SW 1271 (cell line): ENCODE measurements at places on chromosomes 5 and 9.

DNA sequence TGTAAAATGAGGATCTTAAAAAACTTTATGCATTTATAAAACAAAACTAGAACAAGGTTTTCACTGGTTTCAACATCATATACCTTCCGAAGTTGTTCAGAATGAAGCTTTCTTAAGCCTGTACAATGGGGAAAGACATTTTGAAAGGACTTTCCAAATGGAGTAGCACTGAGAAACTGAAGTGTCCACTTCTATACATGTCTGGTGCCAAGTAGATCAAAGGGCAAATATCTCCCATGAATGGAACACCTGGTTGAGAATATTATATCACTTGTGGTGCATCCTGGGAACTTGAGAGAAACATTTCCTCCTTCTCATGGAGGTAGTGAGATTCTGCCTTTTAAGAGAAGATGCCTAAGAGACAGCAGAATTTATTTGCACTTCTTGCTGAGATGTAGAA is 182.1 kb upstream of the ACTBL2 start:
- no peak for DNase-seq

DNA sequence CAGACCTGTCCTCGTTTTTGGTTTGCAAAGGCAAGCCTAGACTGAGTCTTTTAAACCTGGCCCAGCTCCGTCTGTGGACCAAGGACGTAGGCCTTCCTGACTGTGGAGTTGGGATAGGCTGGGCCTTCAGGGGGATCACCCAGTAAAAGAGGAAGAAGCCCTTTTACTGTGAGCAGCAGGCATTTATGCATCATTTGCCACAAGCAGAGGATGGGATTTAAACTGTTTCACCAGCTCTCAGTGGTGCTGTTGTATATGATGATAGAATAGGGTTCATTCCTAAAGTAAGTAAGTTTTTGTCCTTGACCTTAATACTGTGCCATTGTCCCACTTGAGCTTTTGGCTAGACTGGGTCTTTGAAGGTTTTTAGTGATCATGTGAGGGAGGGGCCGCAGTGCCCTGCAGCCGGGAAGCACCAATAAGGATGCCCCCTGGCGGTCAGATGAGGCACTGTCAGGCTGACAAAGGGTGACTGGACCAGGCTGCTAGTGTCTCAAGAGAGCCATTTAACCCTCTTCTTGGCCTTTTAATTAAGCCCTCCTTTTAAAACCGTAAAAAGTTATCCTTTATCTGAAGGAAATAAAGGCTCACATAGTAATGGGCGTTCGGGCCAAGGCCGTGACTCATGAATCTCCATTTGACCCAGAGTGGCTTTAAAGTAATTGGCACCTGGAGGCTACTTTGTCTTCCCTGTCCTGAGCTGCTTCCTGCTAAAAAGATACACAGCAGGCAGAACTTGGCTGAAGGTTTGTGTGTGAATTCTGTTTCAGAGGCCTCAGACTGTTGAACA is 74.0 kb downstream of the UBAP1 start:
- DNase-seq = no peak

DNA sequence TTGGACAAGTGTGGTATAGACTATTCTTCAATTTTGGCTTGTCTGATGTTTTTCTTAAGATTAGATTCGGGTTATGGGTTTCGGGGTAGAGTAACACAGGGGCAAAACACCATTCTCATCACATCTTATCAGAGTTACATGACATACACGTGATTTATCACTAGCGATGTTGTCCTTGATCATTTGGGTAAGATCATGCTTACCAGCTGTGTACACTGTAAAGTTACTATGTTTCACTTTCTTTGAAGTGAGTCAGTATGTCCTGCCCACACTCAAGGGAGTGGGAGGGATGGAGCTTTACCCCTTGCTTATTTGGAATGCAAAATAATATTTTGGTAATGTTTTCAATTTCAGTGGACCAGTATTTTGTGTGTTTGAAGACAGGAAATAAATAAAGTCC is 101.8 kb upstream of the TAF11L2 start:
- no peak for DNase-seq

DNA sequence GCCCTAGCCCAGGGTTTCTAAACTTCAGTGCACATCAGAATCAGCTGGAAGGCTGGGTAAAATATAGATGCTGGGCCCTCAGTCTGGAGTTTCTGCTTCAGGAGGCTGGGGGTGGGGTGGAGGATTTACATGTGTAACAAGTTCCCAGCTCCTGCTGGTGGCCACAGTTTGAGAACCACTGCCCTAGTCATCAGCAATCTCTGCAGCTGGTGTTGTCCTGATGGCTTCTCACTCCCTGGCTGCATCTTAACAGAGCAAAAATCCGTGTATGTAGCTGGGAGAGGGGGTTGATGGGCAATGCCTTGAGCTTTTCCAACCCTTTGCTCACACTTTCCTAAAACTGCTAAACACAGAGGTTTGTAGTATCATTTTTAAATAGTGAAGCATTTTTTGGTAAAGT is 186.0 kb upstream of the KLF9 start:
- DNase-seq = no peak

GRCh38 chr5:62340392-62340791 is 34.4 kb downstream of the KIF2A start:
- peak; percentile 55 for DNase-seq

DNA sequence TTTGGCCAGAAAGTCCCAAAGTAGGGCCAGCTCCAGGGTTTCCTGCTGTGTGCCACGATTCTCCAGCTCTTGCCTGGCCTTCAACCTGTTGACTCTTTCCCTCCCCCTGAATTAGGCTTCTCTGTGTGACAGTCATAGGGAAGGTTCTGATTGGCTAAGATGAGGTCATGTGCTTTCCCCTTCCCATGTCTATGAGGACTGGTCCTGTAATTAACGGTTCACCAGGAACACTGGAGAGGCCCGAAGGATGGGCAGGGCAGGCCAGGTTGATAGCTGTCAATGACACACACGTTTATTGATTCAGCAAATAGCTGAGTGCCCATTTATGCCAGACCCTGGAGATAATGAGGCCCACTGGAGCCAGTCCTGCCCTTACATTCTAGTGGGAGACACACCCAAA is 9.0 kb upstream of the PRR7 start:
- no peak for DNase-seq

- no peak for DNase-seq
These were observed 13.0 kb downstream of the CD74 start for GRCh38 chr5:150399524-150400211.

DNA sequence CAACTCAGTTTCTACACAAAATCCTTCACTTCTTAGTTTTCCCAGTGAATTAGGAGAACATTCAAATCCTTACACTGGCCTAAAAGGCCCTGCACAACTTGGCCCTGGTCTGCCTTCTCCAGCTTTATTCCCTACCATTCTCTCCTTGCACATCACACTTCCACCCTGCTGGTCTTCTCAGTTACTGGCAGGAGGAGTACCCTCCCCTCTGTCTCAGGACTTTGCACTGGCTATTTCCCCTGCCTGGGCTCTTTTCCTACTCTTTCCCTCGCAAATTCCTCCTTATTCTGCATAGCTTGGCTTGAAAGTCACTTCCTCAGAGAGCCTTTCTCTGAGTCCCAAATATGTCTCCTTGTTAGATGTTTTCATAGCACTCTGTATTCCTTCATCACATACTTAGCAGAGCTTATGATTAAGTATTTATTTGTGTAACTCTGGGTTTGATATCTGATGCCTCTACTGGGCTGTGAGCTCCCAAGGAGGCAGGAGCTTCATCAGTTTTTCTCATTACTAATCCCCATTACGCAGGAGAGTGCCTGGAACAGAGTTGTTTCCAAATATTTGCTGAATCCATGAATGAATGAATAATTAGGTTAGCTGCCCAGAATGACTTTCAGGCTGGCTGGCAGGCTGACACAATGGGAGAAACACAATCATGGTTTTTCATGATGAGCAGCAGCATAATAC is 159.8 kb upstream of the KLF9 start:
- no peak for DNase-seq

DNA sequence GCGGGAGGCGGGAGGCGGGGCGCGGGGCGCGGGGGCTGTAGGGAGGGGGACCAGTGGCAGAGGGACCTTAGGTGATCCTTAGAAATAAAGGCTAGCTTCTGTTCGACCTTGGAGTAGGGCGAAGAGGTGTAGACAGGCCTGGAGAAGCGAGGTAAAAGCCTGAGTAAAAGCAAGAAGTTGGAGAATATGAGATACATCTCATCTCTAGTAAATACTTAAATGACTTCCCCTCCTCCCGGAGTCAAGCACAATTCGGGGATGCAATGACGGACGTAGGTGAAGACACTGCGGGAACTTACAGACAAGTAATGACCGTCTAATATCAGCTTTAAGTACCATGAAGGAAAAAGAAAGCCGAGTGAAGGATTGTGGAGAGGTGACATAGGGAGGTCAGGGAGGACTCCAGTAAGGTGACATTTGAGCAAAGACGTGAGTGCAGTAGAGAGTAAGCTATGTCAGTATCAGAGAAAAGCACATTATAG is 466 bp downstream of the SMC2 start:
- no peak for DNase-seq

- DNase-seq = no peak
These were observed 36.2 kb downstream of the TNFSF15 start for GRCh38 chr9:114769624-114770023.

- DNase-seq = no peak
These were observed 72.0 kb downstream of the SEMA6A start for GRCh38 chr5:116502616-116503015.

DNA sequence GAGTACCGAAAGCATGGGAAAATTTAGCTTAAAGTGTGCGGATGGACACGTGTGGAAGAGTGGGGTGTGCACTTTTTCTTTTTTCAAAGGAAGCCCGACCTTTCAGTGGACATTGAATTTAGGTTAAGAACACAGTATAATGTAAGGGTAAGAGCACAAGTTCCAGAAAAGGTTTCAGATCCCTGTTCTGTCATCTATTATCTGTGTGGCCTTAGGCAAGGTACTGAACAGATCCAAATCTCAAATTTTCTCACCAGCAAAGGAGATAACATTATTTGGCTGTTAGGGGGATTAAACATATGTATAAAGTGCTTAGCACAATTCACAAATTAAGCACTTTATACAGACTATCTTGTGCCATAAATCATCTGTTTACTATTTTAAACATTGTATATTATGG is 441.0 kb downstream of the SPOCK1 start:
- no peak for DNase-seq

DNA sequence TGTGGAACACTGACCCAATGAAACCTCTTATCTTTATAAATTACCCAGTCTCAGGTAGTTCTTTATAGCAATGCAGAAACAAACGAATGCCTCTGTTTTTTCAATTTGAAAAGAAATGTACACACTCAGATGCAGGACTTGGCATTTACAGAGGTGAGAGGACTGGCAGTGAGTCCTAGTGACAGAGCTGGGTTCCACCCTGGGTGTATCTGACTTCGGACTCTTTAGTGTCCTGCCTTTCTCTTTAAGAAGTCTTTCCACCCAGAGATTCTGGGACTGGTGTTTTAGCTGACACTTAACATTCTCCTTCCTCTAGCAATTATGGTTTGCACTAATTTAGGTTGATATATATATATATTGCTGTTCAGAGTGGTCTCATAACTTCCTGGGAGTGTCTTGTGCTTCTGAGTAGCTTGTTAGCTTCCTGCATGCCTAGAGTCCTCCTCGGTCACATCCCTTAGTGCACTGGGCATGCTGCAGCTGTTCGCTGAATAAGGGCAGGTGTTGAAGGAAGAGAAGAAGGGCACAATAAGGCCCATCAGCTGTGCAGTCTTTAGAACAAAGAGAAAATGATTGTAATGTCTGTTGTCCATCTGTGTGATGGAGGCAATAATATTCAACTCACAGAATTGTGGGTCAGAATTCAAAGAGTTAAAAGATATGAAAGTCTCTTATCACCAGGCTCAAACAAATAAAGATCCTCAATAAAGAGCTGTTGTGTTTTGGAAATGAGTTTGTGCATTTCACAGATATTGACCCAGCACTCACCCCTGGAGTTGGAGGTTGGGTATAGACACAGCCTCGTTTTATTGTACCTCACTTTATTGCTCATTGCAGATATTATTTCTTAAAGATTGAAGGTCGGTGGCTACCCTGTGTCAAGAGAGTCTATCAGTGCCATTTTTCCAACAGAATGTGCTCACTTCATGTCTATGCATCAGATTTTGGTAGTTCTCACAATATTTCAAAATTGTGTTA is 187.1 kb downstream of the TRIM32 start:
- no peak for DNase-seq

- DNase-seq = no peak
These were observed 38.9 kb downstream of the POLK start for GRCh38 chr5:75550597-75550996.

GRCh38 chr5:74356009-74356695 is 284.4 kb downstream of the ENC1 start:
- DNase-seq = no peak

GRCh38 chr5:97728920-97729319 is 545.9 kb upstream of the RIOK2 start:
- no peak for DNase-seq

- no peak for DNase-seq
These were observed 510.2 kb downstream of the SPATA31D1 start for GRCh38 chr9:82498541-82499317.
